Stimulated activated CD8-positive, alpha-beta memory T cell treated with anti-CD3 and anti-CD28 coated beads, Interleukin-4, amount 100 ng/mL, for 4 hours (primary cell): ENCODE measurements at places on chromosomes 1 and 21.

DNA sequence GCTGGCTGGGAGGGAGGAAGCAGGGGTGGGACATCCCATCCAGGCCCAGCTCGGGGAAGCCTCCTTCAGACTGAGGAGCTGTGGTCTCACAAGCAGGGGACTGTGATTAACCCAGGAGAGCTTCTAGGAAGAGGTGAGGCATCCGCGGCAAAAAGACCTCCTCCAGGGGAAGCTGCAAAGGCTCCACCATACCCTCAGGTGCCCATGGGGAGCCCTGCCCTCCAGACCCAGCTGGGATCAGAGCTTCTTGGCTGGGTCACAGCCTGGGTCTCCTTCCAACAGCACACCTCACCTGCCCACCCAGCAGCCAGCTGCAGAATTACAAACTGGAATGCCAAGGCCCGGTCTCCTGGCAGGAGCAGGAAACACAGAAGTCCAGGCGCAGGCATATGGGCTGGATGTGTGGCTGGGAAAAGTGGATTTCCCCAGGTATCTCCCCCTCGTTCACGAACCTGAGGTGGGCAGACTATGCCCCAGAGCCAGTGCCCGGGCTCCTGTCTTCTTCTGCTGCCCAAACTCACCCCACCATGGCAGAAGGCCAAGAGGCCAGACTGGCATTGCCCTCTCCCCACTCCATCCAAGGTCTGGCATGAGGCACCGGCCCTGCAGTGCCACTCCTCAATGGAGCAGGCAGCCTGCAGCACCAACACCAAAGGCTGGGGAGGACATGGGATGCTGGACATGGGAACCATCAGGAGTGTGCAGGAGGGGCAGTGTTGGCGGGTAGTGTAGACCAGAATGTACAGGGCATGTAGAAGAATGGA lies 15.4 kb upstream of the ARF1 start:
- no peak for DNase-seq

DNA sequence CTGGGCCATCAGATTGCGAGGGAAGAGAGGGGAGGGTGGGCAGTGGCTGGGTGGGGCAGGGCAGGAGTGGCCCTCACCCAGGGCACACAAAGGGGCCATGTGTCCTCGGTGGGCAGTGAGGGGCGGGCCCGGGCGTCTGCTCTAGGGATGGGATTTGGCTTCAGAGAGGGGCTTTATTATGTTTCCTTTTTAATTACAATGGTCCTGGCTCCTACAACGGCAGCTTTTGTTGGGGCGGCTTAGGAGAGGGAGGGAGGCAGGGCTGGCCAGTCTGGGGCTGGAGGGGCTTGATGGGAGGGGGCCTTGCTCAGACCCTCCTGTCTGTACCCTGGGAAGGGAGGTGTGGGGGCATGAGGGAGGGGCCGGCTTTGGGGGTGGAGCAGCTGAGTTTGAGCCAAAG lies 102.8 kb upstream of the WNT4 start:
- no peak for DNase-seq

DNA sequence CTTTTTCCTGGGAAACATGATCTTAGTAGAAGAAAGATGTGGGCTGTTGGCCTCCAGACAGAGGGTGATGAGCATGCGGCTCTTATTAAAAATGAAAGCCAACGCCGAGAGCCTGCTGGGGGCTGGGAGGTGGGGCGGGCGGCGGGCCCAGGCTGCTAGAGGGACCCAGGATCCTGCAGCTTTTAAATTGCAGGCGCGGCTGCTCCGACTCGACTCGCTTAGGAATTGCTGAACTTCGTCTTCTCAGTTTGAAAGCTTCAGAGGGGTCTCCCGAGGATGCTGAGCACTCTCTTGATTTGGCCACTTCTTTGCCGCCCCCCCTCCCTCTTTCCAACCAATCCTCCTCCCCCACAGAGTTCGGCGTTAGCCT lies 1.2 kb downstream of the AGPAT3 start:
- DNase-seq: no peak

DNA sequence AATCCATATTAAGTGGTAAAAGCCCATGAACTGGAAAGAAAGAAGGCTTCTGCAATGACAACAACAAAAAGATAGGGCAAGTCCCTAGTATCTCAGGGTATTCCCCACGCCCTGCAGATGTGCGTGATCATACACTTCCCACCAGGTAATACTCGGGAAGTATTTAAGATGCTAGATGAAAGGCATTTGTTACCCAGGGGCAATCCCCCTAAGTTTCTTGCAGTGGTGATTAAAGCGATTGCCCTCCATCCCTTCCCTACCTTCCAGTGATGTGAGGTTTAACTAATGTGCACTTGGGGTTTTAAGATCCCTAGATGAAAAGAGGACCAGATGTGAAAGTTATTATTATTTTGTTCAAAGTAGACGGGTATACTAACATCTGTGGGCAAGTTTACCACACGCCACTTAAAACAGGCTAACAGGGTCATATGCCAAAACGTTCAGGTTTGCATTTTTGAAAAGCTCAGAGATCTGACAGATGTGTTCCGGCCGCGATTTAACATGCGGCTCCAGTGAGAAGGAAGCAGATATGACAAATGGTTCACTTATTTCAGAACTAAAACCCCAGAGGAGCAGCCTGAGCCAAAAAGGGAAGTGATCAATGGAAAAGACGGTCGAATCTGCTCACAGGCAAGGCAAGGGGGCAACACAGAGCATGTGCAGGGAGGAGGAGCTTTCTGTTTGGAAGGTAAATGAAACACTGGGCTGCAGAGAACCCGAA lies 17.4 kb downstream of the TIAM1 start:
- no peak for DNase-seq

DNA sequence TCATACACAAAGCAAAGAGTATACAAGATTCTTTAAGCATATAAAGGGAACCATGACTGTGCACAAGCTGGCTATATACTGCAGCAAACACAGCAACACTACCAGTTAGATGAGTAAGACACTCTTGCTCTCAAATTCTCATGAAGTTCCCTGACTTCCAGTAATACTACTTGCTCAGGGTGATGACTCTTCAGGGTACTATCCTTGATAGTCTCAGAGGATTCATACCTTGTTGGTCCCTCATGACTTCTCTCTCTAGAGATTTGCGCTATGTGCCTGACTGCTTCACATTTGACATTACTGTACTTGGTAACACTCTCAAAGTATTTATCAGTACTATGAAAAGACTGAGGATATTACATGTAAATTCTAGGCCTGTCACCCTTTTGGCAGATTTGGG lies 159.8 kb upstream of the ZRANB2 start:
- no peak for DNase-seq

- no peak for DNase-seq
Measured at GRCh38 chr21:37699024-37699775, 217.1 kb downstream of the KCNJ6 start.

GRCh38 chr1:89631816-89632656 lies 884 bp upstream of the LRRC8C start:
- no peak for DNase-seq

DNA sequence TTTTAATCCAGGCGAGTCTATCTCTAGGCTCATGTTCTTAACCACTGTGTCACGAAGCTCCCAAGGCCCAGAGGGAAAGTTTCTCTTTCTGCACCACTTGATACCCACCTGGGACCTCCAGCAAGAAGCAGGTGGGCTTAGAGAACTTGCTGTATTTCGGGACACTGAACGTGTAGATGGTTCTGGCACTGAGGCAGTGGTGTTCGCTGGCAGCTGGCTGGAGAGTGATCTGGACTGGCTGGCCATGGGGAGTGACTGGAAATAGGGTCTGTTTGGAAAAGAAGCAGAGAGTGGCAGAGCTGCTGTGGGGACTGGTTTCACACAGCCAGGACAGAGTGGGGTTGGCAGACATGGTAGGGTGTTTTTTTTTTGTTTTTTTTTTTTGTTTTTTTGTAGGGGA lies 16.4 kb upstream of the IL22RA1 start:
- DNase-seq: no peak

- no peak for DNase-seq
Measured at GRCh38 chr1:81547912-81548303, 252.8 kb upstream of the ADGRL2 start.

DNA sequence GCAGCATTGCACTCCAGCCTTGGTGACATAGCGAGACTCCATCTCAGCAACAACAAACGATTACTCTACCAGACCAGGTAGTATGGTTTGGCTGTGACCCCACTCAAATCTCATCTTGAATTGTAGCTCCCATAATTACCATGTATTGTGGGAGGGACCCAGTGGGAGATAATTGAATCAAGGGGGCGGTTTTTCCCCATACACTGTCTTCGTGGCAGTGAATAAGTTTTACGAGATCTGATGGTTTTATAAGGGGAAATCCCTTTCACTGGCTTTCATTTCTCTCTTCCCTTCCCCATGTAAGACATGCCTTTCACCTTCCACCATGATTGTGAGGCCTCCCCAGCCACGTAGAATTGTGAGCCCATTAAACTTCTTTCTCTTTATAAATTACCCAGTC lies 66.0 kb downstream of the BACE2 start:
- no peak for DNase-seq

DNA sequence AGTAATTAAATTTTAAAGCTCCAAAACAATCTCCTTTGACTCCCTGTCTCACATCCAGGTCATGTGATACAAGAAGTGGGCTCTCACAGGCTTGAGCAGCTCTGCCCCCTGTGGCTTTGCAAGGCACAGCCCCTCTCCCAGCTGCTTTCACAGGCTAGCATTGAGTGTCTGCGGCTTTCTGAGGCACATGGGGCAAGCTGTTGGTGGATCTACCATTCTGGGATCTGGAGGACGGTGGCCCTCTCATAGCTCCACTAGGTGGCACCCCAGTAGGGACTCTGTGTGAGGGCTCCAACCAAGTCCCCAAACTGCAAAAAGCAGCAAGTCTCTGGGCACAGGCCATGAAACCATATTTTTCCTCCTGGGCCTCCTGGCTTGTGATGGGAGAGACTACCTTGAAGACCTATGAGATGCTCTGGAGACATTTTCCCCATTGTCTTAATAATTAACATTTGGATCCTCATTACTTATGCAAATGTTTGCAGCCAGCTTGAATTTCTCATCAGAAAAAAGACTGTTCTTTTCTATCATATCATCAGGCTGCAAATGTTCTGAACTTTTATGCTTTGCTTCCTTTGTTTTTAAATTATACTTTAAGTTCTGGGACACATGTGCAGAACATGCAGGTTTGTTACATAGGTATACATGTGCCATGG lies 554.1 kb upstream of the OLFM3 start:
- DNase-seq: no peak

DNA sequence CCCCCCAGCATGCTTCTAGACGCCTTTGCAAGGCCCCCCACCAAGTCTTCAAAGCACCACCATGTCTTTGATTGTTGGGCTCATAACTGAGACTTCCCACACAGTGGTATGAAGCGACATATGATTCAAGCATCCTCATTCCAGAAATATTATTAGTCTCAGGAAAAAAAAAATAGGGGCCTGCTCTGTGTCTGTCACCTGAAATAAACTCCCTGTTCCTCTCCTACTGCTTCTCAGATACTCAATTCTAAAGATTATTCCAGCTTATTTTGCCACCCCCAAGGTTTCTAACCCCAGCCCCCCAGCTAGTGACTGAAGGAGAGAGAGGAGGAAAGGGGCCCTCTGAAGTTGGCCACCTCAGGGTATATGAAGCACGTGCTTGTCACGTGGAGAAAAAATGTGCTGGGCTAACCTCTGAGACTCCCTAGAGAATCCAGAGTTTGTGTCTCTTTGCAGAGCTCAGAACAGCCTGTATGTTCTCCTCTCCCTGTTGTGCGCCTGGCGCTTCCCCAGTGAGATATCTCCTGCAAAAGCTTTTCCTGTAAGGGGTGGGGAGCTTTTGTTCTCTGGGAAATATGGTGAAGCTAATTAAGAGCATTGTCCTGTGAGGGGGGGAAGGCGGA lies 35.9 kb upstream of the RASAL2 start:
- no peak for DNase-seq

- DNase-seq: no peak
Measured at GRCh38 chr1:226814751-226815537, 55.5 kb upstream of the PSEN2 start.

- DNase-seq: no peak
Measured at GRCh38 chr1:39720094-39720999, 18.3 kb upstream of the PPIE start.

- no peak for DNase-seq
Measured at GRCh38 chr1:247212012-247212411, 40.2 kb upstream of the ZNF124 start.

DNA sequence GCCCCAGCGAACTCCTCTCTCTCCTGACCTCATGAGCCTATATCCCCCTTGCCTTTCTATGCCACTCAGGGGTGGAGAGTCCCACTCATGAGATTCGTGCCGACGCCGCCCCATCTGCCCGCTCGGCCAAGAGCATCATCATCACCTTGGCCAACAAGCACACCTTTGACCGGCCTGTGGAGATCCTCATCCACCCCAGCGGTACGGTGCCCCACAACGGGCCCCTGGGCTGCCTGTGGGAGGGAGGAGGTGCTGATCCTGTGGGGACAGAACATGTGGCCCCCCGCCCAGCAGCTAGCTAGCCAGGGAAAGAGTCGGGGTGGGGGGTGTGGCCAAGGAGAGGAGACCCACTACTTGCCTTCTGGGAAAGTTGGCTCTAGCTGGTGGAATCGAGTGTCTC lies 27.8 kb downstream of the VWA5B1 start:
- no peak for DNase-seq

GRCh38 chr1:2470290-2471158 lies 5.6 kb upstream of the PLCH2 start:
- DNase-seq: no peak

DNA sequence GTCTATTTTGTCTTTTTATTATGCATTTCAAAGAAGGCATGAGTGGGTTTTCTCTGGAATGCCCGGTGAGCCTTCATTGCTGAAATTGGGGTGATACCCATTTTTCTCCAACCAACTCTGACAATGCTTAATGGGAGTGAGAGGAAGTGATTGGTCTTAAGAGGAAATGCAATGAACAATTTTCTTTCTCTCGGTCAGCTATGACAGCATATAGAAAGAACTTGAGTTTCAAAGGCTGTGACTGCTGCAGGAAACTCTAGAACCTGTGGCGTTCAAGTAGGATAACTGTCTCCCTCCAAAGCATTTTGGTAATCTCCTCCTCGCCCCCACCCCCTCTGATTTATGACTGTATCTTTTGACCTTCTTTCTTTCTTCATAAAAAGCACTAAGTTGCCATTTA lies 155.9 kb downstream of the LYPLAL1 start:
- no peak for DNase-seq

DNA sequence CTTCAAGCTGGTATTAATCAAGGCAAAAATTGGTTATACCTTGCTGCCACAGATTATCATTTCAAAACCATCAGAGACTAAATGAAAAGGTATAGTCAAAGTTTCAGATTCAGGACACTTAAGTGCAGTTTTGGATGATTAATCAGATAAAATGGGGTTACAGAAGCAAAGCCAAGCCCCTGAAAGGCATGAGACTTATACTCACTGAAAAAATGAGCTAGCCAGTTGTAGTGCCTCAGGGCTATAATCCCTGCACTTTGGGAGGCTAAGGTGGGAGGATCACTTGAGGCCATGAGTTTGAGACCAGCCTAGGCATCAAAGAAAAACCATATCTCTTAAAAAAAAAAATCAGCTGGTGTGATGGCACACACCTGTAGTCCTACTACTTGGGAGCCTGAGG lies 15.2 kb downstream of the LRRC40 start:
- no peak for DNase-seq

GRCh38 chr1:43963006-43963405 lies 6.8 kb upstream of the DPH2 start:
- DNase-seq: no peak
